IPS DF 6.9 (cell line): ENCODE measurements at places on chromosomes 12 and 14.
A peak's percentile ranks its signal among the peaks of the same experiment; 100 is the strongest.

- H3K36me3 ChIP-seq, result no peaks in the 10 kb centered on the region
- DNase-seq, result no peak
- no peaks in the 10 kb centered on the region for H3K4me1 ChIP-seq
- no peak overlapping the region for H3K27ac ChIP-seq
- no peak overlapping the region for H3K4me3 ChIP-seq
Observed at GRCh38 chr12:7542046-7542445, 38.5 kb upstream of the CD163 start.

- H3K4me1 ChIP-seq, result no peaks in the 10 kb centered on the region
- no peak overlapping the region for H3K4me3 ChIP-seq
- H3K27ac ChIP-seq, result no peak overlapping the region
Observed at GRCh38 chr12:104340177-104340576, 36.6 kb downstream of the EID3 start.

- no peaks in the 10 kb centered on the region for H3K4me1 ChIP-seq
- no peak overlapping the region for H3K4me3 ChIP-seq
- no peak for DNase-seq
- H3K27me3 ChIP-seq, result no peaks in the 10 kb centered on the region
- no peaks in the 10 kb centered on the region for H3K36me3 ChIP-seq
Observed at GRCh38 chr14:106062502-106063272, 536.3 kb downstream of the TMEM121 start.

DNA sequence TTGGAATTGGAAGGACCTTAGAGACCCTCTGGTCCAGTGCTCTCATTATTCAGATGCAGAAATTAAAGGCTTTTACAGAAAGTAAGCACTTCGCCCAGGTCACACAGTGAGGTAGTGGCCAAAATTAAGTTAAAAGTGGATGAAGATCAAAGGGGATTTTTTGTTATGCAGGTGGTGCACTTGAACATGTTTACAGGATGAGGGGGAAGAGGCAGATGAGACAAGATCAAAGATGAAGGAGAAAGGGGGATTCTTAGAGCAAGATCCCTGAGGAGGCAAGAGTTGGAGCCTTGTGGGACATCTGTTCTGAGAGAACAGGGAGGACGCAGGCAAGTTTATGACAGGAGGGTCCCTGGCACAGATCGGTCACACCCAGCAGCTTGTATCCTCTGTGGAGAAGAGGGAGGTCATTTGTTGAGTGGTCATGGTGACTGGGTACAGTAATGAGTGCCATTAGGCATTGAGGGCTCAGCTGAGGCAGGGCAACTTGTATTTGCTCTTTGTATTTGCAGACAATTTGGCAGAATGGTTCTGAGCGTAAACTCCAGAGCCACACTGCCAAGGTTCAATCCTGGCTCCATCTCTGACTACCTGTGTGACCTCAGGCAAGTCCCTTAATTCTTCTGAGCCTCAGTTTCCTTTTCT is 84.0 kb downstream of the BORCS5 start:
- H3K4me3 ChIP-seq, result no peak overlapping the region
- no peaks in the 10 kb centered on the region for H3K27me3 ChIP-seq
- DNase-seq, result no peak
- no peaks in the 10 kb centered on the region for H3K4me1 ChIP-seq
- no peaks in the 10 kb centered on the region for H3K36me3 ChIP-seq

- H3K27me3 ChIP-seq, result no peaks in the 10 kb centered on the region
- H3K4me1 ChIP-seq, result 0 out of 2 replicates have a peak, but pooled peaks cover 3% of the 10 kb centered on the region
- no peak for DNase-seq
Observed at GRCh38 chr14:22602862-22603261, 4.8 kb downstream of the ABHD4 start.

DNA sequence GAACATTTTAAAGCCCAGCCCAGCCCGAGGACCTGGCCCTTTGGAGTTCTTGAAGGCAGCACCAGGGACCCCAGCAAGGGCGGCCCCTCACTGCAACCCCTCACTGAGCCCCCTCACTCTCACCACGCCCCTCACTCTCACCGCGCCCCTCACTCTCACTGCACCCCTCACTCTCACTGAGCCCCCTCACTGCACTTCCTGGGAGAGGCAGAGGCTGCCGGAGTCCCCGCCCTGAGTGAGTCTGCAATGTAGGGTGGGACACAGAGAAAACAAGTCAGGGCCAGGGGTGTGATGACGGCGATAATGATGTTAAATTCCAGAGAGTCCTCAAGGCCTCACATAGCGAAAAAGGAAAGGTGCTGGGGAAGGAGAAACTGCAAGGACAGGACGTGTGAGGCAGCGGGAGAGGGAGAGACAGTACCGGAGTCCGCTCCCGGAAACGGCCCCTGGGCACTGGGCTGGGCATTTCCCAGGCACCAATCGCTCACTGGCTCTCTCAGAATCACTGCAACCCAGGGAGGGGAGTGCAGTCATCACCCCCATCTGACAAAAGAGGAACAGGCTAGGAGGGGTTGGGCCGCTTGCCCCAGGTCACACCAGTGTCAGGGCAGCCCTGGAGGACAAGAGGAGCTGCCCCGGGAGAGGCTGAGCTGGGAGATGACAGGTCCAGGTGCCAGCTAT is 24.9 kb downstream of the CCDC88C start:
- no peaks in the 10 kb centered on the region for H3K27me3 ChIP-seq
- no peaks in the 10 kb centered on the region for H3K36me3 ChIP-seq
- H3K4me3 ChIP-seq, result no peak overlapping the region
- DNase-seq, result no peak

DNA sequence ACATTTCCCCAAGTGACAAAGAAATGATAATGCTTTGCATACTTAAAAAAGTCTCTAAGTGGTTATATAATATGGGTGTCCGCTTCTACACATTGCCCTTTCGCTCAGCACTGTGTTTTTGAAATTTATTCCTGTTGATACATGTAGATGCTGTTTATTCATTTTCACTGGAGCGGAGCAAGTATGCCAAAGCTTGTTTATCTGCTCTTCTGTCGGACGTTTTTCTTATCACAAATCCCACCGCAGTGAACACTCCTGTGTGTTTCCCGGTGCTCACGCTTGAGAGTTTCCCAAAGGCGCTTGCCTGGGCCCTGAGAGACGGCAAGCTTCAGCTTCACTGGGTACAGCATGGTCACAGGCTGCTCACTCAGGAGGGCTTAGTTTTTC is 50.2 kb downstream of the TPCN1 start:
- H3K27me3 ChIP-seq, result no peaks in the 10 kb centered on the region
- no peak overlapping the region for H3K4me3 ChIP-seq
- no peak for DNase-seq
- no peak overlapping the region for H3K27ac ChIP-seq
- 0 out of 2 replicates have a peak, but pooled peaks cover 5% of the 10 kb centered on the region for H3K36me3 ChIP-seq
- H3K4me1 ChIP-seq, result no peaks in the 10 kb centered on the region

DNA sequence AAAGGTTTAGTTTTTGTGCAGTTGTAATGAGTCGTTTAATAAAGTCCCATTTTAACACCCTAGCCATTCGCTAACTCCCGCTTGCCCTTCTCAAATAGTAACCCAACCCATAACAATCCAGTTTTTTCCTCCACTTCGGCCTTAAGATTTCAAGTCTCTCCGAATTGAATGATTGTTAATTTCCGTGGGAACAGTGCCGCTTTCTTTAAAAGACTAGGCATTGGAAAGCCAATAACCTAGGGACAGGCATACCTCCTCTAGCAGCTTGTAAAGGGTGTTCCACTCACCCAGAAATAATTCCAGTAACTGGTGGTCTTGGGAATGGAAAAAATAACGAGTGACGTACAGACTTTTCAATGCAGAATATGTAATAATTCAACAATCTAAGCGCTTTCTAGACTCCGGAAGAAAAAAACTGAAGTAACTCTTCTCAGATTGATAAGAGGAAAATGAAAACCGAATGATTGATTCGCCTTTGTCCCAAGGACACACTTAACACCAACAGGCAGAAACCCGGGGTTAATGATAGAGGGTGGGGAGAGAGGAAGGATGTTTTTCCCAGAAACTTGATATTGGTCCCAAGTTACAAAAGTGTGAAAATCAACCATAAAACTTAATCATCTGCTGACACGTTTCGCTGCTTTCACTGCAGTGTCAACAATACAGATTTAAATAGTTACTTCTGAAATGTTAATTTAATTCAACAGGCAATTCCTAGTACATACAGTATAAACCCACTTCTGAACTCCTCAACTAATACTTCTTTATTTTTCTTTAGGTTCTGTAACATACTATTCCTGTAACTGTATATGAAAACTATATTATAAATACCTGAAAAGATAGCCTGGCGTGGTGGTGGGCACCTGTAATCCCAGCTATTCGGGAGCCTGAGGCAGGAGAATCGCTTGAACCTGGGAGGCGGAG is 1.0 kb upstream of the SINHCAF start:
- H3K36me3 ChIP-seq, result no peaks in the 10 kb centered on the region; the same call in 1 of the 2 replicates
- no peak for DNase-seq
- H3K27ac ChIP-seq, result no peak overlapping the region
- peak overlapping the region; percentile 36; the same call in 1 of the 2 replicates for H3K4me3 ChIP-seq

DNA sequence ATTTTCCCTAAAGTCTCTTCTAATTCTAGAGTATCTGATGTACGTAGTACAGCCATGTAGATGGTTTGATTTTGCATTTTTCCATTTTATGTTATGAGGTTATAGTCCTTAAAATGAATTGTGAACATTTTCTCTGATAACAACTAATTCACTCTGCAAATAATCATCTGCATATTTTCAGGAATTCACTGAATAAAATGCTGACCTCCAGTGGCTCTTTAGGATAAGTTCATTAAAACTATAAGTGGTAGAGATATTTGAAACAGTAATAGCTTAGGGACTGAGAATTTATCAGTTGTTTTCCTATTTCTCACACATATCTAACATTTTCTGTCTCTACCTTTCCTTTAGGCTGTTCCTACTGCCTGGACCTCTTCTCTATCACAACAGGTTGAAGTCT is 4.4 kb downstream of the MSRB3 start:
- H3K27ac ChIP-seq, result no peak overlapping the region
- H3K27me3 ChIP-seq, result no peaks in the 10 kb centered on the region
- no peak overlapping the region for H3K4me3 ChIP-seq
- DNase-seq, result no peak

DNA sequence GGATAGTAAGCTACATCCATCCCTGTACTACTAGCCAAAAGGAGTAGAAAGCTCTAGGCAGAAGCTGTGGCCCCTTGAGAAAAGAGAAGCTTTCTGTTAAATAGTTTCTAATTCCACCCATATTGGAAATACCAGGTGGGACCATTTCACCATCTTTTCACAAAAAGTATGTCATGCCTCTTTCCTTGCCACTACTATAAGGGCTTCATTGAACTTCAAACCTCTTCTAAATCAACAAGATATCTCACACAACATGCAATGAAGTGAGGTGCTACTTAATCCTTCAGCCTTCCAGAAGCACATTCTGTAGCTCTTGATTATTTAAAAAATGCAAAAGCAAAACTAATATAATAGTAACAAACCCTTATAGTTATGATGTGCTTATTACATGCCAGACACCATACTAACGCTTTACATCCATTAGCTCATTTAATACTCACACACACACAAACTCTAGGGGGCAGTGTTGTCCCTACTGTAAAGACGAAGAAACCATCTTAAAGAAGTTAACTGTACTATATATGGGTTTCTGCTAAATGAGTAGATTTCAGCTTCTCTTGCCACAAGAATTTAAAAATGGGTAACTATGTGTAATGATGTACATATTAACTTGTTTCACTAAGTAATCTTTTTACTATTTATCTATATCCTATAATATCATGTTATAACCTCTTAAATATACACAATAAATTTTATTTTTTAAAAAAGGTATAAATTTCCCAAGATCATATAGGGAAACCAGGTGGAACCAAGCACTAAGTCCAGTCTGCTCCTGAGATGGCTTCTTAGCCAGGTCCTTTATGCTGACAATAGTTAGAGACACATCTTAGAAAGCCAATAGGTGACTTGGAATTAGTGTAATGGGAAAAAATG is 124.4 kb downstream of the RPS29 start:
- peaks cover 1% of the 10 kb centered on the region; the same call in 1 of the 2 replicates for H3K4me1 ChIP-seq
- H3K4me3 ChIP-seq, result no peak overlapping the region
- no peaks in the 10 kb centered on the region for H3K36me3 ChIP-seq
- no peak overlapping the region for H3K27ac ChIP-seq

GRCh38 chr12:79983986-79984620 is 49.2 kb upstream of the PPP1R12A start:
- no peak overlapping the region for H3K27ac ChIP-seq
- no peak overlapping the region for H3K4me3 ChIP-seq
- no peaks in the 10 kb centered on the region for H3K27me3 ChIP-seq
- H3K36me3 ChIP-seq, result no peaks in the 10 kb centered on the region
- no peak for DNase-seq

- no peak overlapping the region for H3K4me3 ChIP-seq
- no peaks in the 10 kb centered on the region for H3K27me3 ChIP-seq
- H3K36me3 ChIP-seq, result no peaks in the 10 kb centered on the region
- no peaks in the 10 kb centered on the region for H3K4me1 ChIP-seq
- no peak overlapping the region for H3K27ac ChIP-seq
Observed at GRCh38 chr12:2160043-2160442, 107.3 kb downstream of the CACNA1C start.

GRCh38 chr12:76883811-76884210 is 5.0 kb upstream of the CSRP2 start:
- H3K36me3 ChIP-seq, result no peaks in the 10 kb centered on the region
- no peaks in the 10 kb centered on the region for H3K4me1 ChIP-seq
- H3K4me3 ChIP-seq, result no peak overlapping the region
- H3K27me3 ChIP-seq, result no peaks in the 10 kb centered on the region

- H3K27me3 ChIP-seq, result no peaks in the 10 kb centered on the region
- H3K27ac ChIP-seq, result no peak overlapping the region
- no peak overlapping the region for H3K4me3 ChIP-seq
- DNase-seq, result no peak
- H3K4me1 ChIP-seq, result no peaks in the 10 kb centered on the region
Observed at GRCh38 chr12:121861636-121862254, 3.1 kb upstream of the HPD start.

GRCh38 chr12:24072302-24072701 is 122.8 kb upstream of the SOX5 start:
- no peaks in the 10 kb centered on the region for H3K27me3 ChIP-seq
- no peak overlapping the region for H3K27ac ChIP-seq
- H3K4me3 ChIP-seq, result no peak overlapping the region
- H3K36me3 ChIP-seq, result no peaks in the 10 kb centered on the region

GRCh38 chr14:55850825-55851241 is 267.4 kb upstream of the PELI2 start:
- H3K36me3 ChIP-seq, result no peaks in the 10 kb centered on the region
- no peak overlapping the region for H3K27ac ChIP-seq
- H3K27me3 ChIP-seq, result no peaks in the 10 kb centered on the region

DNA sequence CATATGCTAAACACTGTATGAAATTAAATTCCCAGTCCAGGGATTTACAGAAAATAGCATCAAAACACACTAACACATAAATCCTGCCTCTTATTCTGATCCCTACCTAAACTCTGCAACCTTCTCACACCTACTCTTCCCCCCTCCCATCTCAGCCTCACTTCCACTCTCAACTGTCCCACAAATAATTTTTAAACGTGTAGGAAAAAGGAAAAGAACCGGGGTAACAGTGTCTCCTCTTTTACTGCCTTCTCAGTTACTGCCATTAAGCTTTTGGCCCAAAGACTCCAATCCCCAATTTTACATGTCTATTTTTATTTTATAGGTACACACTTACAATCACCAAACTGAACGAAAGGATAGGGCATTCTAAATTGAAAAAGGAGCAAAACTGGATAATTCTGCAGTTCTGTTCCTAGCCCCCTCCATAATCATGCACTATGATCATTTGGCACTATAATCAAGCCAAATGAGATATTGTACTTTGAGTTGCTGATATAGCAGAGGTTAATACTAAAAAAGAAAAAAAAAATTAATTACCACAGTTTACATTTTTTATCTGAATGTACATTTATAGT is 2.9 kb downstream of the DUSP16 start:
- peak overlapping the region; percentile 9; the same call in 1 of the 2 replicates for H3K4me3 ChIP-seq
- H3K36me3 ChIP-seq, result no peaks in the 10 kb centered on the region
- DNase-seq, result no peak
- H3K27ac ChIP-seq, result no peak overlapping the region
